Left cardiac atrium (tissue), 4 donors: ENCODE measurements at places on chromosomes 16 and 17. TPM values are rescaled to one million over a fixed set of nuclear protein-coding genes. Genes with fewer than 3 reads are reported as not detected.

Gene HIC1
- 20.6 TPM for total RNA-seq

Gene CCL22
- 0.06 TPM for total RNA-seq

Gene HSPB9
- total RNA-seq = not detected

Gene MKS1
- total RNA-seq = 9.0 TPM

- DNase-seq = no peak
Measured at GRCh38 chr17:11589716-11590115, 8.6 kb upstream of the DNAH9 start.
